ENCODE measurements at places on chromosomes 11 and 22.

GRCh38 chr22:49803134-49803533, 24.5 kb downstream of the BRD1 start:
- no peak for DNase-seq

DNA sequence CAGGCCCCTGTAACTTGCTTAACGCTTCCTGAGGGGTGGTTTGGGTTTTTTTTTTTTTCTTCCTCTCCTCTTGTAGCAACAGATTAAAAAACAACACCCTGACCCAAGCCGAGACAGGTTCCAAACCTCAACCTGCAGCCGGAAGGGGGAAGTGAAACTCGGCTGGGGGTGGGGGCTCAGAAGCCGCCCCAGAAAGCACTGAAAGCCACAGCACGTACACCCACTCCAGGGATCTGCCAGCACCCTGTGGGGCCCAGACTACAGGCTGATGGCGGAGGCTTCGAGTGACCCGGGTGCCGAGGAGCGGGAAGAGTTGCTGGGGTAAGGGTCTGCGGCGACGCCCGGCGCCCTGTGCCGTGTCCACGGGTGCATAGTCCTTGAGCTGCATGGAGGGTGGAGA, at the start of gene LSP1:
TSS of gene LSP1 (plus strand) at position 208 of the 400 bp plus-strand sequence. CDS start at position 269, 61 bp downstream.
- DNase-seq: peak; percentile 66

DNA sequence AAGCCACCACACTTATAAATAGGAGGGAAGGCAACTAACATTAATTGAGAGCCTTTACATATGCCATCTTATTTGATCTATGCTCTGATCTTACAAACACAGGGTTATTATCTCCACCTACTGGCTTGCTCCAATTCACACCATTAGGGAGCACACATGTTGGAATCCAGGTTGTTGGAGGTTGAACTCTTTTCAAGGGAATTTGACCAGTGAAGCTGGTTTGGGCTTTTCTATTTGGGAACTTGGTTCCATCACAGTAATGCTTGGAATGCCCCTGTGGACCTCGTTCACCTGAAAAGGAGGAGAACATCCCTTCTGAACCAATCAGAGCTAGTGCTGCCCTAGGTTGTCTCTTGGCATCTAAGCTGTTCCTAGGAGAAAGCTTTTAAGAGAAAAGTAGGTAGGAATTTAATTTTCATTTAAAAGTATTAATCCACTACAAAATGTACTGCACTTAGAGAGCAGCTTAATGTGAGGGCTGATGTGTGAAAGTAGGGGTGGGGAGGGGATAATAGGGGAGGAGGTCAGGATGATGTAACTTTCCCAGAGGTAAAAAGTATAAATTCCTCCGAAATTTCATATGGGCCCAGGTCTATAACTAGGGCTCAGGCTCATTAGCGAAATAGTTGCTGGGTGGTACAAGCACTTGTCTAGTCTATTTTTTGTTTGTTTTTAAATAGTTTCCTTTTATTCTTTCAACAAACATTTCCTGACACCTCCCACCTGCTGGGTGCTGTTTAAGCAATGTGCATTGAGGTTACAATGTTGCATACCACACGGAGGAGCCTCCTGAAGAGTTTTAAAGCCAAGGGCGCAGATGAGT, 7.6 kb upstream of the MICAL2 start:
- no peak for DNase-seq

- no peak for DNase-seq
Observed at GRCh38 chr11:34639545-34639944, 18.7 kb downstream of the EHF start.

GRCh38 chr11:10568486-10568941, at the start of gene LYVE1:
Gene LYVE1 (minus strand): TSS chr11:10568665. CDS start chr11:10568532, 133 bp downstream.
- DNase-seq: no peak

DNA sequence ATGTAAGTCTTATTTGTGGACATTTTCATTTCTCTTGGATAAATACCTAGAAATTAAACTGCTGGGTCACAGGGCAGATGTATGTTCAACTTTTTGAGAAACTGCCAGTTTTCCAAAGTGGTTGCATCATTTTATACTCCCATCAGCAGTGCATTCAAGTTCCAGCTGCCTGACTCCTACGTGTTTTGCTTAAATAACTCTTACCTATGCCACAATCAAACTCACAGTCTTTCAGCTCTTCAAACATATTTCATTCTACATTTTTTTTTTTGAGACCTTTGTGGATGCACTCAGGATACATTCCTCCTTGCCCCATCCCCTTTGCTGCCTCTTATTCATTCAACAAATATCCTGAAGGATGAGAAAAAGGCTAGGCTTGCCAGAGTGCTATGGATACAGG, 9.2 kb downstream of the TCF20 start:
- no peak for DNase-seq

DNA sequence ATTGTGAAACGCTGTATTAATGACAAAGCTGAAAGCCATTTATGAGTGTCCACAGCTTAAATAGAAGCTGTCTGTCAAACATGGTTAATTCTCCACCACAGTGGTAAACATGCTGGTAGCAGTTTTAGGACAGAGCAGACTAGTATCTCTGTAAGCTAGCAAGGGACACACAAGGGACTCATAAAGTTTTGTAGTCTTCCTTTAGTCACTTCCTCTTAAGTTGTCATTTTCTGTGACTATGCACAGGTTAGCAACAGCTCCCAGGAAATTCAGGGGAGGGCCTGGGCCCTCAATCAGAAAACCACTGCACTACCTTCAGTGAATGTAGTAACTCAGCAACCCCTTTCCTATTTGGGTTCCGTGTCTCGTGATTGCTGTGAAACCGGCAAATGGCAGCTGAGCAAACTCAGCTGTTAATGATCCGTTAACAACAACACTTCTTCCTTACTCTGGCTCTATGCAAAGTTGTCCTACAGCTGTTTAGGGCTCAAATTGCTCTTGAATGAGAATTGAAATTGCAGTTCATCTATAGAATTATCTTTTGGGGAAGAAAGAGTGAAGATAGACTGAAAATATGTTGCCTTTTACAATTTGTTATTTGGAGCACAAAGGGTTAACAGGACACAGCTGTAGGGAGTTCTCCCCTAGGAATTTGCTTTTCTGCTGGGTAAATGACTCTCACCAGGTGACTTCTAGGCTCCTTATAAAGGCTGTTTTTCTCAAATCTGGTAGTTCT, at the start of gene MMP26:
TSS of gene MMP26 (plus strand) at position 731 of the 736 bp plus-strand sequence.
- DNase-seq: no peak

DNA sequence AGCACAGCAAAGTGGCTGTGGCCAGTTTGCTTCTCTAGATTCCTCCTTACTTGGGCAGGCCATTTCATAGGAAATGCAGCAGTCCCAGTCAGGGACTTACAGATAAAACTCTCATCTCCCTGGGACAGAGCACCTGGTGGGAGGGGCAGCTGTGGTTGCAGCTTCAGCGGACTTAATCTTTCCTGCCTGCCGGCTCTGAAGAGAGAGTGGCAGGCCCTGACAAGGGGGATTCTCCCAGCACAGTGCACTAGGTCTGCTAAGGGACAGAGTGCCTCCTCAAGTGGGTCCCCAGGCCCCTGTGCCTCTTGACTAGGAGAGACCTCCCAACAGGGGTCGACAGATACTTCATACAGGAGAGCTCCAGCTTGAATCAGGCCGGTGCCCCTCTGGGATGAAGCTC, 1649.1 kb downstream of the LRRC4C start:
- DNase-seq: no peak
